ENCODE measurements at places on chromosomes 3 and 15. TPM values are rescaled to one million over a fixed set of nuclear protein-coding genes. Genes with fewer than 3 reads are reported as not detected.

The SPINT1 gene
- 0.45 TPM for total RNA-seq

GRCh38 chr3:136194409-136195257 is 1.5 kb downstream of the MSL2 start:
- DNase-seq: no peak

GRCh38 chr3:172244011-172244410 is 204.2 kb downstream of the GHSR start:
- DNase-seq: no peak

- no peak for DNase-seq
Observed at GRCh38 chr3:52852419-52852818, 17.6 kb upstream of the MUSTN1 start.

- DNase-seq: no peak
Observed at GRCh38 chr3:69276884-69277283, 109.0 kb downstream of the FRMD4B start.

DNA sequence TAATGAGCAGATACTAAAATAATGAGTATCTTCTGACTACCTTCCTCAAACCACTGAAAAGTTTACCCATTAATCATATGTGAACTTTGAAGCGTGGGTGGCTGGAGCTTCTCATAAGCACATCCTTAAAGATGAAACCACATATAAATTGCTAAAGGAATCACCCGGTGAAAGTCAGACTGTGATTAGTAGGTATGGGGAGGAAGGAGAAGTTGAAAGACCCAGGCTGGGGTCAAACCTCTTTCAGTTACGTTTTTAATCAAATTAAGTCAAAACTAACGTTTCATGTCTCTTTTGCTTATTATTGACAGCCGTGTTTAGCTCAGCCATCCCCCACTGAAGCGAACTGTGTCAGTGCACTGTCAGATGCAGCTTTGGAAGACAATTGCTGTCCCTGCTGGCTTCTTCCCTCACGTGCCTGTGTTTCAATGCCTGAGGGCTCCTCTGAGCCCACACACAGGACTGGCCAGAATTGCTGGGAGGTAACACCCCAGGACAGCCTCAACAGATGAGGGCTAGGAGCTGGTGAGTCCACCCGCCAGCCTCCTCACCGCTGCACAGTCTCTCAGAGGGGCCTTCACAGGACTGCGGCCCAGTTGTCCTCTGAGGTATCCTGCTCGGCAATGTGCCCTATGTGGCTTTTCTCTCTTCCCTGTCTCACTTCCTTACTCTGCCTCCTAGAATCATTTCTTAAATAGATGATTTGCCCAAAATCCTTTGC is 29.3 kb upstream of the SH3BP5 start:
- DNase-seq: no peak

Data from HepG2 (cell line).